ENCODE measurements at places on chromosomes 4 and X. TPM values are rescaled to one million over a fixed set of nuclear protein-coding genes. Genes with fewer than 3 reads are reported as not detected.

GPR119 gene
- not detected for polyA plus RNA-seq

ATP1B4 gene
- polyA plus RNA-seq = 0.09 TPM

IBSP gene
- polyA plus RNA-seq = not detected

VSIG1 gene
- 0.24 TPM for polyA plus RNA-seq

TLL1 gene
- polyA plus RNA-seq = 3.3 TPM

BMPR1B gene
- polyA plus RNA-seq = 0.73 TPM

CT47B1 gene
- not detected for polyA plus RNA-seq

CRMP1 gene
- polyA plus RNA-seq = 59.6 TPM

MFAP3L gene
- polyA plus RNA-seq = 1.8 TPM

PSAPL1 gene
- polyA plus RNA-seq = not detected

OTUD5 gene
- polyA plus RNA-seq = 52.0 TPM

ZDHHC15 gene
- 4.0 TPM for polyA plus RNA-seq

FHDC1 gene
- 9.6 TPM for polyA plus RNA-seq

MAGEB6 gene
- polyA plus RNA-seq = not detected

RASSF6 gene
- polyA plus RNA-seq = 2.4 TPM

C4orf33 gene
- 24.9 TPM for polyA plus RNA-seq

IDH3G gene
- 48.9 TPM for polyA plus RNA-seq

UGT2A1 gene
- not detected for polyA plus RNA-seq

FAT1 gene
- polyA plus RNA-seq = 254 TPM

PABPC1L2B gene
- polyA plus RNA-seq = not detected

BEX2 gene
- 36.8 TPM for polyA plus RNA-seq

VCX2 gene
- not detected for polyA plus RNA-seq

EMD gene
- 58.5 TPM for polyA plus RNA-seq

UGT8 gene
- polyA plus RNA-seq = 6.9 TPM

TRIM60 gene
- not detected for polyA plus RNA-seq
